ENCODE measurements at places on chromosomes 1 and 21. TPM values are rescaled to one million over a fixed set of nuclear protein-coding genes. Genes with fewer than 3 reads are reported as not detected.

The LINGO4 gene
- 0.09 TPM for polyA plus RNA-seq

- no peak overlapping the region for H3K4me3 ChIP-seq
- no peaks in the 10 kb centered on the region for H3K4me1 ChIP-seq
- peaks cover 4% of the 10 kb centered on the region for H3K36me3 ChIP-seq
- H3K27ac ChIP-seq: no peak overlapping the region
- no peak for DNase-seq
Measured at GRCh38 chr1:119291611-119292206, 76.9 kb upstream of the HAO2 start.

DNA sequence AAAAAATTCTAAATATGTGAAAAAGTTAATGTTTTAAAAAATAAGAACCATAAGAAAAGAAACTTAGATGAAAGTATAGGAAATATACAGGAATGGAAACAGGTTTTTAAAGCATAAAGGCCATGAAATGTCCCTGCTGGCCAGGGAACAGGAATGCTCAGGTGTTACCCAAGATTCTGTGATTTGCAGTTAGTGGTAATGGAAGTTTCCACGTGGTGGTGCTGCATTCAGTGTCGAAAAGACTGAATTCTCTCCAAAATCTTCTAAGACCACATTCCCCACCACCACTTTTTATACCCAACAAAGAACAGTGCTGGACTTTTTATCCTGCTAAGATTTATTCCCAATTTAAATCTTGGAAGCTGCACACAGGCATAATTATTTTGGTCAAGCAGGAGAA lies 126.2 kb downstream of the PRRX1 start:
- no peaks in the 10 kb centered on the region for H3K36me3 ChIP-seq
- no peak overlapping the region for H3K4me3 ChIP-seq
- no peaks in the 10 kb centered on the region for H3K27me3 ChIP-seq
- no peak for DNase-seq
- no peak overlapping the region for H3K27ac ChIP-seq

- peaks cover 8% of the 10 kb centered on the region for H3K36me3 ChIP-seq
- H3K4me3 ChIP-seq: no peak overlapping the region
- no peak for DNase-seq
- H3K27me3 ChIP-seq: no peaks in the 10 kb centered on the region
- H3K27ac ChIP-seq: no peak overlapping the region
Measured at GRCh38 chr1:186165303-186165702, 209.8 kb downstream of the TPR start.

DNA sequence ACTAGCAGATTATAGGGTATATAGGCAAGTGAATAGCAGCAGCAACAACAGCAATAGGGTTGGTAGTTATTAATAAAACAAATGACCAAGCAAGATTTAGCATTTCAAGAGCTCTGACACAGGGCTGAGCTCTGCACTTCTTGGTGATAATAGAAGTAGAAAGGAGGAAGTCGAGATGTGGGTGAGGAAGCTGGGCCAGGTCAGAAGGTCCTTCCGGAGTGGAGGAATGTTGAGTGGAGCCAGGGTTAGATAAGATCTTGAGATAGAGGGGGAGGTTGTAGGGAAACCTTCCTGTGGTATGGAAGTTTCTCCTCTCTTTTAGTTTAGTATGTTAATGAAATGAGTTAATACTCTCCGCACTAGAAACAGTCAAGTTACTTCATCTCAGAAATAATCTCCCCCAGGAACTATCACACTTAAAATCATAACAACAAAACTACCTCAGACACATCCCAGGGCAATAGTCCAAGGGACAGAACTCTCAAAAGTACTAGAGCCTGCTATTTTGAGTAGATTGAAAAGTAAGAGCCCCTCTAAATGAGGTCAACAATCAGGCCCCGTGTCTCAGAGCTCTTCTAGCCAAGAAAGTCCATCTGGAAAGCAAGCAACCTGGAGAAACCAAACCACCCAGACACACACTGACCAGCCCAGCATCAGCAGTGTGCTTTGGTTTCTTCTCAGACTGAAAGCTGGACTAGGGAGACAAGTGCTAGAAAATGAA lies 45.4 kb upstream of the ATP1B1 start:
- no peaks in the 10 kb centered on the region for H3K36me3 ChIP-seq
- no peaks in the 10 kb centered on the region for H3K4me1 ChIP-seq
- H3K27me3 ChIP-seq: no peaks in the 10 kb centered on the region

The MIGA1 gene
- 3.5 TPM for polyA plus RNA-seq

The GBP7 gene
- polyA plus RNA-seq: 26.0 TPM

- H3K27me3 ChIP-seq: no peaks in the 10 kb centered on the region
- DNase-seq: no peak
- no peak overlapping the region for H3K4me3 ChIP-seq
- no peaks in the 10 kb centered on the region for H3K36me3 ChIP-seq
- no peaks in the 10 kb centered on the region for H3K4me1 ChIP-seq
Measured at GRCh38 chr1:164225011-164225410, 334.0 kb upstream of the PBX1 start.
